ENCODE measurements at places on chromosomes 1 and 21.

DNA sequence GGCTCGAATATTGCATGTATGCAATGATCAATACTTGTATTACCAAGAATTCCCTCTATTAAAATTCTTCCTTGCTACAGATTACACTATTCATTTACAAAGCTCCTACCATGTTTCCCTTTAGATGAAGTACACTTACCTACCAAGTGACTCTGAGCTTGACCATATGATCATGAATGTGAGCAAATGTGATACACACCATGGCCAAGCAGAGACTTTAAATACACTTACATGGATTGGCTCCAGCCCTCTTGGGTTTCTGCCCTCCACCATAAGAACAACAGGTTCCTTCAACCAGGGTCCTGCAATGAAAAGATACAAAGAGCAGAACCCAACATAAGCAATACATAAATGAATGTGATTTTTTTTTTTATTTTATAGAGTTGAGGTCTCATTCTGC is 30.0 kb downstream of the LRRC52 start:
- DNase-seq = no peak

- no peak for DNase-seq
Measured at GRCh38 chr21:31030367-31031106, 7.7 kb downstream of the KRTAP19-8 start.

GRCh38 chr21:26047279-26047967 is 123.1 kb downstream of the APP start:
- DNase-seq = no peak

DNA sequence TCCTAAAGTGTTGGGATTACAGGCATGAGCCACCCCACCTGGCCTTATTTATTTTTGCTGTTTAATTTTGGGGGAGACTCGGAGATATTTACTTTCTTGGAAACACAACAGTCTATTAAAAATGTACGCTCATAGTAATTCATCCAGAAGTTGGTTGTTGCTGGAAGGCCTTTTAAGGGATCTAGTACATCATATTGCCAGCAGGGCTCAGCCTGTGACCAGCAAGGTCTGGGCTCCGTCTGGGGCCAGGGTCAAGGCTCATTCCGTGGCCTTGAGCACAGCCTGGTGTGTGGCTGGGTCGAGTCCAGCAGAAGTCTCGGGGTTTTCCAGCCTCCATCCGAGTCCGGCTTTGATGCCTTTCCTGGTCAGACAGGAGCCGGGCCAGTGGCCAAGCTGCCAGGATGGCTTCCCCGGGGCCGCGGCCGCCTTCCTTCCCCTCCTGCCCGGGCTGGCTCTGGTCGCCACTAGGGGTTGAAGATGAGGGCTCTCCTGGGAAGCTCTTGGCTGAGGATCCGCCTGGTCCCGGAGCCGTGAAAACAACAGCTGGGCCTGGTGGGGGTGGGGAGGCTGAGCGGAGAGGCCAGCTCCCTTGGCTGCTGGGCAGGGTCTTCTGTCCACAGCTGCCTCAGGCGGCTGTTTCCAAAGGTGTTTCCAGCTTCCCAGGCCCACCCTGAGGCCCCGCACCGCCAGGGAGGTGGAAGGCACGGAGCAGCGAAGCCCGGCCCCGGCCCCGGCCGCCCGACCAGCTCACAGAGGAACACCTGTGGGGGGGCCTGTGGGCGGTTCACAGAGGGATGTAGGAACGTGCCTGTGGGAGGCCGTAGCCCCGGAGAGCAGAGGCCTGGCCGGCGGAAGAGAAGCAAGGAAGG is 5.1 kb upstream of the VWA1 start:
- no peak for DNase-seq

DNA sequence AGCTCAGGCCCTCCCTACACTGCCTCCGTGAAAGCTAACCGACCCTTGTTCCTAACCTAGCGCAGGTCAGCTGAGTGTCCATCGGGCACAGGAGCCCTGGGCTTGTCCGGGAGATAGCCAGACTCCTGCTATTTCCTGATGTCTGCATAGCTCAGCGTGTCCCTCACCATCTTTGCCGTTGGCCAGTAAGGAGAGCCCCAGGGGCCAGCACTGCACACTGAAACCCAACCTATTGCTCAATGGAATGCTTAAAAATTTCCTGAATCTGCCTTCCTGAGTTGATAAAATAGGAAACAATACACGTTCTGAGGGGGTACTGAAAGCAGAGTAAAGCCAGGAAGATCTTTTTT is 2.2 kb downstream of the RUNX1 start:
- no peak for DNase-seq

DNA sequence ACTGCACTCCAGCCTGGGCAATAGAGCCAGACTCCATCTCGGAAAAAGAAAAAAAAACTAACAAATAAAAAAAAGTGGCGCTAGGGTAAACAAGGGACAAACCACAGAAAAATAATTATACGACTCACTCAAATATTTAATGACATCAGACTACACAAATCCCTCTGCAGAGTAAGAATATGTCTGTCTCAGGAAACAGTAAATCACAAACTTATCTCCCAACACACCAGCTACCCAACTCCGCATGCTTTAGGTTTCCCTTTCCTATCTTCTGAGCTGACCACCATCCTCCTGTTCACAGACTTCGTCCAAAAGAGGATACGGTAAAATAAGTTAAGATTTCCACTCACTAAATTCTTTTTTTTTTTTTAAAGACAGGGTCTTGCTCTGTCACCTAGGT is 16.2 kb downstream of the WDR47 start:
- no peak for DNase-seq

DNA sequence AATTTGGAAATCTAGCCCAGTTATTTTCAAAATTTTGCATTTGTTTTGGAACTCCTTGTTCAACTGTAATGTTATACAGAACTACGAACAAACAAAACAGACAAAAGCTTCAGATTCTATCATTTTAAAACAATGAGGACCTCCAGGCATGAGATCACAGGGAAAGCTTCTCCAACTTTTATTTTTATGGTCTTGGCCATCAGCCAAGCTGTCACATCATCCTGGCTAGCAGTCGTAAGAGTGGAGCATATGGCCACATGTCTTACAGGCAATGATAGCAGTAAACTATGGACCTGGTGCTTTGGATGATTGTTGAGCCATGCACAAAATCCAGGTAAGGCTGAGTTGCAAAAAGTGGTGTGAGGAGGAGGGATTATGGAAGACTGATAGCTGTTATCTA is 299.6 kb downstream of the LMX1A start:
- DNase-seq = no peak

- DNase-seq = no peak
Measured at GRCh38 chr1:183896466-183897048, 91.6 kb downstream of the RGL1 start.

DNA sequence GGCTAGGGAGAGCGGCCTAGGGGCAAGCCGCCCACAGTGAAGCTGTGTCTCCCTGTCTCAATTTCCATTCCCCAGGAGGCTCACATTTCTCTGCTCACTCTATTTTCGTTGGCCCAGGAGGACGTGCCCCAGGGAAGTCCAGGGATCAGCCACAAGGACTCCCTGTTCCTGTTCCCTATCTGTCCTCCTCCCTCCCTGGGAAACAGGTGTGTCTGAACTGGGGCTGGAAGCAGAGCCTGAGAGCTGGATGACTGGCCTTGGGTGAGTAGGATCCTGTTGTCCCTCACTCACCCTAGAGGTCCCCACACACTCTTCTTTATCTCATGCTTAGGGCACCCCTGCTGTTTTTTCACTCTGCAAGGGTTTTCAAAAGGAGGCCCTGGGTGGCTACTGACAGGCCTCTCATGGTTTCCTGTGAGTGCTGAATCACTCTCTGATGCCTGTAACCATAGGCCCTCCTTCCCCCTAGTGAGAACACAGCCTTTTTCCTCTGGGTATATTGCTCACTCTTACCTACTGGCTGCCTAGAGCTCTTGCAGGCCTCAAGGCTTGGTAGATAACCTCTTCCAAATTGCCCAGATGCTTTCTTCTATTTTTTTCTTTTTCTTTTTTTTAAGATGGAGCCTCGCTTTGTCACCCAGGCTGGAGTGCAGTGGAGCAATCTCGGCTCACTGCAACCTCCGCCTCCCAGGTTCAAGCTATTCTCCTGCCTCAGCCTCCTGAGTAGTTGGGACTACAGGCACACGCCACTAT is 3.3 kb upstream of the UTP11 start:
- DNase-seq = no peak

GRCh38 chr1:168470901-168471431 is 72.8 kb downstream of the XCL2 start:
- no peak for DNase-seq

All from esophagus squamous epithelium (tissue), 5 donors.